ENCODE measurements at places on chromosomes 6 and 20.

- no peak for DNase-seq
Measured at GRCh38 chr20:62160876-62161275, 17.3 kb downstream of the SS18L1 start.

GRCh38 chr6:151647976-151648639, 154.3 kb downstream of the CCDC170 start:
- DNase-seq, result no peak

DNA sequence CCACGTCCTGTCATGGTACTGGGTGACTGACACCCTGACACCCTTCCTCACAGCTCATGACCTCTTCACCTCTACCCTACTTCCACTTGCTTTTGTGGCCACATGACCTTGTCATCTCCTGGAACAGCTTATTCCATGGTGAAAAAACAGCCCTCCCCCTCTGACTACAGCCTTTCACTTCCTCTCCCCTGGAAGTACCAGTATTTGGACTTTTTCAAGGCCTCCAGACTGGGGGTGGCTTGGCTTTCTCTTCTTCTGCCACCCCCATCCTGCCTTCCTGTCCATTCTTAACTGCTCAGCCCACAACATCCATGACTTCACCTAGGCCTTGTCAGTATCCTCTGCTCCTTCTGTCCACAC, 168.4 kb downstream of the CARMIL1 start:
- DNase-seq, result no peak

DNA sequence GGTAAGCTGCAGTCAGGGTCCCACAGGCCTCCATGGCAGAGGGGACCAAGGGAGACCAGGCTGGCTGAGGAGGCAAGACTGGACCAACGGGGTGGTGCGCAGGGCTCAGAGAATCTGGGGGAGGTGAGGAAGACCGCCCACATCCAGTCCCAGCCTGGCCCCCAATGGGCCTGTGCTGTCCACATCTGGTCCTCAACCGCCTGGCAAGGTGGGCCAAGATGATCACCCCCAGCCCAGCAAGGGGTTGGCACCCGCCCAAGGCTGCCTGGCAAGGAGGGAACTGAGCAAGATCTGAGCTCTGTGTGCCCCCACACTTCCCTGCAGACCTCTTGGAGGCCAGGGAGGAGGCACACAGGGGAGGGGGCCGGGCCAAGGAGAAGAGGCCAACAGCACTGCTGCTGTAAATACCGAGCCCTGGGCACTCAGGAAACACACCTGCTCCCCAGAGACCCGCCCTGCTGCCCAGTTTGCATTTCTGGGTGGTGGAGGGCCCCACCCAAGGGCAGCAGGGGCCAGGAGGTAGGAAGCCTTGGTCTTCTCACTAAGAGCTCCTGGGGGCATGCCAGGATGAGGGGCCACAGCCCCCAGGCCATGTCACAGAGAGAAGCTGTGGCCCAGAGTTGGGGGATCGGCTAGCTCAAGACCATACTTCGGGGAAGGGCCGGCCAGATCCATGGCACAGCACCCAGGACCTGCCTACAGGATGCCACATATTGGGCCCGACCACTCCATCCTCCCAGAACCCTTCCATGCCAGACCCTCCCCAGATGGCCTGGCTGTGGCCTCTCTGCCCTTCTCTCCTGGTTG, 109.6 kb downstream of the ASXL1 start:
- no peak for DNase-seq

GRCh38 chr20:40535816-40536215, 153.2 kb downstream of the MAFB start:
- no peak for DNase-seq

Data from stimulated activated CD8-positive, alpha-beta memory T cell treated with anti-CD3 and anti-CD28 coated beads, Interleukin-15, amount 100 ng/mL, for 1 hour (primary cell).